Activated naive CD8-positive, alpha-beta T cell treated with anti-CD3 and anti-CD28 coated beads, Interleukin-2, amount 10 ng/mL, durations not matched to agents 7 days and 5 days (primary cell): ENCODE measurements at places on chromosomes 7 and 10.

DNA sequence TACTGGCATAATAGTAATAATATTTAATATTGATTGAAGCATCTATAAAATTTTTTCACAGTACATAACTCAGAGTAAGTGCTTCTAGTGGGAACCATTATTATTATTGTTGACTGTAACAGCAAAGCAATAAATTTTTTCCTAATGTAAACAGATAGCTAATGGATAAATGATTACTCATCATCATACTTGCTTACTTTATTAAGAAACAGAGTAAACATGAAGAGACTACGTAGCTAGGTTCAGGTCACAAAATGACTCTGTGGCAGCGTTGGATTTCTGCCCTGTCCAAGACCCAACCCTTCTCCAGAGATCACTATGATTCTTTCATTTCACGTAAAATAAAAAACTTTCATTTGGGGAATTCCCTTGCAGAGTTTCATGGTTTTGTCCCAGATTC lies 8.3 kb upstream of the ABCB5 start:
- DNase-seq: no peak

- no peak for DNase-seq
Measured at GRCh38 chr7:77587272-77587671, 50.2 kb downstream of the PTPN12 start.

- no peak for DNase-seq
Measured at GRCh38 chr7:32588657-32589056, 93.4 kb downstream of the AVL9 start.

- DNase-seq: no peak
Measured at GRCh38 chr7:81604075-81604807, 165.6 kb downstream of the HGF start.

DNA sequence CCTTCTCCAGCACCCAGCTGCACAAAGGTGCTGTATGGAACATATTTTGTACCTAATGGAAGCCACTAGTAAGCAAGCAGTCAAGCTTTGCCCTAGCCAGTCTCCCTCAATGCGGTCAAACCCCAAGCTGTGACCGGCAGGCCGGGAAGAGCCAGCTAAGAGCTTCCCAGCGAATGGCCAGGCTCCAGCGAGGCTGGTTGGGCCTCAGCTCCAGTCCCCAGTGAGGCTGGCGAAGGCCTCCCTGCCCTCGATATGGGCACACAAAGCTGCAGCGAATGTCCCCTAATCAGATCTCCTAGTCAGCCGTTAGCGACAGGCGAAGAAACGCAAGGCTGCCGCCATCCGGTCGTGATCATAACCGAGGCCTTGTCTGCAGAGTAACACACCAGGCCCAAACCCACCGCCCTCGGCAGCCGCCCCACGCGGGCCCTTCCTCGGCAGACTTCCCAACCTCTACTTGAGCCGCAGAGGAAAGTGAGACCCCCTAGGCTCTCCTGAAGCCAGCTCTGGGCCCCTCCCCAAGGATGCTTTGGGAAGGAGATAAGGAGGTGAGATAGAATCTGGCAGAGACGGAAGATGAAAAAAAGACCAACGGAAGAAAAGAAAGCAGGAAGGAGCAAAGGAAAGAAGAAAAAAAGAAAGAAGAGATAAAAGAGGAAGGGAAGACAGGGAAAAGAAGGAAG lies 3.1 kb upstream of the HOXA9 start:
- peak; percentile 39 for DNase-seq

DNA sequence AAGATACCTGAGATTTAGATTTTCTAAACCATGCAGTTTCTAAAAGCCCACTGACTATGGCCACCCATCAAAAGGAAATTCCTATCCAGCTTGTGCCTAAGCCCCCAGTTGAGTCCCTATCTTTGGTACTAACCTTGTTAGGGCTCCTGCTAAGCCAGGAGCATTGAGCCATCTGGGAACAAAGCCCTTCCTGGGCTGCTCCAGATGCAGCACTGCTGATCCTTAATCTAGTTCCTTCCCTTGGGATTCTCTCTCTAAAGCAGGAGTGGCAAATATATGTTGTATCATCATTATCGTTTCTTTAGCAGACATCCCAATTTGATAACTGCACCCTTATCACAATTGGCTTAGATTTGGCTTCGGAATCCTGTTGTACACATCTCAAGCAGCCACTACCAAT lies 24.7 kb upstream of the PDLIM1 start:
- DNase-seq: no peak

DNA sequence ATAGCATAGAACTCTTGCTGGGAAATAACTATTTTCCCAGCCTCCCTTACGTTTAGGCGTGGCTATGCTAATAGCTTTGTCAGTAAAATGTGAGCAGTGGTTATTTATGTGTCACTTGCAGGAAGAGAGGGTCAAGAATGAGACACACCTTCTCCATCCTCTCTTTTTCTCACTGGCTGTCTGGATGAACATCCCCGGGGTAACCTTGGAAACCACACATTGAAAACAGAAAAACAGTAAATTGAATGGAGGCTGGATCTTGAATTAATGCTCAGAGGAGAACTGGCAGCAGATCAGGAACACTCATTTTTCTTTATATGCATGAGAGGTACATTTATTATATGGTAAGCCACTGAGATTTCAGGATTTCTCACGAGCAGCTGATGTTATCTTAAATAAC lies 127.6 kb downstream of the DNAJB9 start:
- no peak for DNase-seq

GRCh38 chr7:7498856-7499255 lies 36.8 kb downstream of the COL28A1 start:
- no peak for DNase-seq

- no peak for DNase-seq
Measured at GRCh38 chr7:197413-198335, 5.3 kb downstream of the FAM20C start.

GRCh38 chr10:101724446-101724845 lies 29.5 kb upstream of the FBXW4 start:
- no peak for DNase-seq

- DNase-seq: no peak
Measured at GRCh38 chr7:116661865-116662264, 10.1 kb upstream of the MET start.

DNA sequence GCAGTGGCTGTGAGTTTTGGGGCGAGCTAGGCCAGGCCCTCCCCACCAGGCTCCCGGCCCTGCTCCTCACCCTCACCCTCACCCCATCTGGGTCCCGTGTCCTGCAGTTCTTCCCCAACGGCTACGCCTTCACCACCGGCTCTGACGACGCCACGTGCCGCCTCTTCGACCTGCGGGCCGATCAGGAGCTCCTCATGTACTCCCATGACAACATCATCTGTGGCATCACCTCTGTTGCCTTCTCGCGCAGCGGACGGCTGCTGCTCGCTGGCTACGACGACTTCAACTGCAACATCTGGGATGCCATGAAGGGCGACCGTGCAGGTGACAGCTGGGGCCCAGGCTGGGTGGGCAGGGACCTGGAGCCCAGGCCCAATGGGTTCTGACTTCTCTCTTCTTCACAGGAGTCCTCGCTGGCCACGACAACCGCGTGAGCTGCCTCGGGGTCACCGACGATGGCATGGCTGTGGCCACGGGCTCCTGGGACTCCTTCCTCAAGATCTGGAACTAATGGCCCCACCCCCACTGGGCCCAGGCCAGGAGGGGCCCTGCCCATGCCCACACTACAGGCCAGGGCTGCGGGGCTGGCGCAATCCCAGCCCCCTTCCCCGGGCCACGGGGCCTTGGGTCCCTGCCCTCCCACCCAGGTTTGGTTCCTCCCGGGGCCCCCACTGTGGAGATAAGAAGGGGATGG lies 4.9 kb downstream of the GNB2 start:
- DNase-seq: peak; percentile 31

- no peak for DNase-seq
Measured at GRCh38 chr10:26857991-26858706, 2.6 kb downstream of the ABI1 start.

DNA sequence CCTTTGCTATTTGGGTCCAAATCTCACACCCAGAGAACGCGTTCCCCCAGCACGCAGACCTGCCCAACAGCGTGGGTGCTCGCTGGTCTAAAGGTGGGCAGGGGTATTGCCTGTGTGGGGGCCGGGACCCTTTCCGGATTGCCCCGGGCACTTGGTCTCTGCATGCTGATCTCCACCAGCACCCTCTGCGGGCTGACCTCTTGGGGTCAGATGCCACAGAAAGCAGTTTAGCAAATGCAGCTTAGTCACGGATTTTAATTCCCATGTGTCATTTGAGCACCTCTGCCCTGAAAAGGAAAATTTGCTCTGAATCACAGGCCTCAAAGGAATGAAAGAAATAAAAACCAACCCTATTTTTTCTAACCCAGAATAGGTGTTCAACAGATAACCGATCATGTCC lies 46.7 kb downstream of the PKD1L1 start:
- DNase-seq: no peak

GRCh38 chr7:101687791-101688182 lies 58.7 kb upstream of the MYL10 start:
- no peak for DNase-seq

DNA sequence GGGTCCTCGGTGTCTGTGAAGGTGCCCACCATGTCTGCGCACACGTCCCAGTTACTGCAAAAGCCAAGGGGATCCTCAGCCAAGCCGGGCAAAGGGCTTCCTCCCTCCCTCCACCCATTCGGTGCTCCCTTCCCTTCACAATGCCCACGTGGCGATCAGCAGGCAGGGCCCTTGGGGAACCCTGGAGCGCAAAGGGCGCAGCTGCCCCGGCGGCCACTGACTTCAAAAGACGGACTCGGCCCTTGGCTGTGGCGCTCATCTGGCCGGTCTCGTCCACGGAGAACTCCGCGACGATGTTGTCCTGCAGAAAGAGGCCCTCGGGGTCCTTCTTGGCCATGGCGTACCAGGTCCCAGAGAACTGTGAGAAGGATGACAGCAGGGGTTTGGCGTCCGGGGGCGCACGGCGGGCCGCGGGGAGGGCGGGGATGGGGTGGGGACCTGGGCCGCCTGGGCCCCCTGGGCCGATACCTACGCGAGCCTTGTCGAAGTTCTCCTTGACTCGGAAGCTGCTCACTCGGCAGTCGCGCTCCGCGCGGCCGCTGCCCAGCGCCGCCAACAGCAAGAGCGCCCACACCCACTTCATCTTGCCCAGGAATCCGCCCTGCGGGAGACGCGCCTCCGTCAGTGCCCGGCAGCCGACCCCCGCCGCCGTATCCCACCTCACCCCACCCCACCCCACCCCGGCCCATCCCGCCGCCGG lies 439 bp downstream of the RBP4 start:
- DNase-seq: no peak

GRCh38 chr7:36079446-36080025 lies 73.5 kb upstream of the EEPD1 start:
- no peak for DNase-seq

- DNase-seq: no peak
Measured at GRCh38 chr7:132106491-132106890, 469.8 kb downstream of the PLXNA4 start.

- no peak for DNase-seq
Measured at GRCh38 chr10:81733542-81733941, 141.5 kb upstream of the NRG3 start.

- no peak for DNase-seq
Measured at GRCh38 chr7:39153647-39154046, 175.9 kb downstream of the POU6F2 start.

GRCh38 chr7:122803323-122803722 lies 82.9 kb downstream of the CADPS2 start:
- no peak for DNase-seq

DNA sequence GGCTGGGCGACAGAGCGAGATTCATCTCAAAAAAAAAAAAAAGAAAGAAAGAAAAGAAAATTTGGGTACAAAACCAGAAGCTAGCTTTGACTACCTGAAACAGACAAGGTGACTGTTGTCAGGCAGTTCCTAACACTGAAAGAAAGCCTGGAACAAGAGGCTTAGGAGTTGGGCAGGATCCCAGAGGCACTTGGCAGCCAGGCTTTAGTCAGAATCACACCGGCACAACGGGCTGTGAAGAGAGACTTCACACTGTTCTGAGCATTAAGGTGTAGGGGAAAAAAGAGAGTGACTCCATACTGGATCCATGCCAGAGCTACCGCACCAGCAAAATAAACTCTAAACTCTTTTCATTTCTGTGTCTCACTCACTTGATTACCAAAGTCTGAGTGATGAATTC lies 130.8 kb downstream of the ZNF467 start:
- no peak for DNase-seq

DNA sequence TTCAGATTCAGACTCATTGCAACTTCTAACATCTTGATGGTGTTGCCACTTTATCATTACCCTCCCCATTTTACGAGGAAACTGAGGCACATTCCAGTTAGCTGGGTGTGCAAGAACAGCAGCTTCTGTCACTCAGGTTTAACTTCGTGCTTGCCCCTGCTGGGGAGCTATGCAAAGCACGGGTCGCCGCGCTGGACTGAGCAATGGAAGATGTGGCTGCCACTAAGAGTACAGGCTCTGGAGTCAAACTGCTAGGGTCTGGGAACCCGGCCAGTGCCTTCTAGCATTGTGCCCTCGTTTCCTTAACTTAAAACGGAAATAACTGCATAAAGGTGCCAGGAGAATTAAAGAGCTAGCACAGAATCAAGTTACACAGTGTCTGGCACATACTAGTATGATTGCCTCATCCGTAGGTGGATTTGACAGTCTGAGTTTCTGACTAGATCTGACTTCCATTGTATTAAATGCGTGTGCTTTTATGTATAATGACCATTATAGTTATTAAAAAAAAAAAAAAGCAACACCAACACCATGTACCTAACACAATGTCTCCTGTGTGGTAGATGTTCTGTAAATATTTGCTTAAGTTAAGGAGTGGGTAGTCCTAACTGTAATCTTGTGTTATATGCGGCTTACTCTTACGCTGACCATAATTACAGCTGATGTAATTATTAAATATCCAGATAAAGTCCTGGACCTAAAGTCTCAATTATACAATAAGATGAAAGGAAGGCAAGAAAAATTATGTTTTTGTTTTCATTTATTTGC lies 842 bp downstream of the ZNF22 start:
- DNase-seq: peak; percentile 66

DNA sequence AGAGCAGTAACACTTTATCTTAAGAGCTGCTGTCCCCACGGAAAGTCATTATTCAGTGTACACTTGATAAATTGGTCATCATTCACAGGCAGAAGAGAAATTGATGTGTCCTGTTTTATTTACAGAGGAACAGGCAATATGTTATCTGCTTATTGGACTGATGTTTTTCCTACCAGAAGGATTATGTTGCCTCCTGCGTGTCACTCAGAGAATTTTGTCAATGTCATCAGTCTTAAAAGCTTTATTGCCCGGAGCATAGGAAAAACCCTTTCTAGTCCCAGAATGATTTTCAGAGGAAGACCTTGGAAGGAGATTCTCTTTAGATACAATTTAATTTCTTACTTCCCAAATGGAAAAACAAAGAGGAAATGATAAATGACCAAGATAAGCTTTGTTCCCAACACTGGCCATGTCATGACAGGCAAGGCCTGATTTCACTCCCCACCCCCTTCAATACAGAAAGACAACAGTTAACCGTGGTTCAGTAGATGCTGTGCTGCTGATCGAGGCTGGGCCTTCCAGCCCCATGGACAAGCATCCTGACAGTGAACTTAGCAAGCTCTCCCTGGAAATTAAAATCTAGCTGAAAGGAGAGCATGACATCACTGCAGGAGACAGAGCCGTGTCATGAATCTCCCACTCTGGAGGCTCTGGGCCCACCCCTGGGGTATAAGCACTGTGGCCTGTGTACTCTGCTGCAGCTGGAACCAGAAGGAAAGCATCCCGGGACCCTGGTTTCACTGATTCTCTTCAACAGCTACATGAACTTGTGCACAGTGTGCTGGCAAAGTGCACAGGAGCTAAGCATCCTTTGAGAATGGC lies 118.8 kb upstream of the LYZL2 start:
- DNase-seq: no peak
